ENCODE measurements at places on chromosomes 1 and 21.

DNA sequence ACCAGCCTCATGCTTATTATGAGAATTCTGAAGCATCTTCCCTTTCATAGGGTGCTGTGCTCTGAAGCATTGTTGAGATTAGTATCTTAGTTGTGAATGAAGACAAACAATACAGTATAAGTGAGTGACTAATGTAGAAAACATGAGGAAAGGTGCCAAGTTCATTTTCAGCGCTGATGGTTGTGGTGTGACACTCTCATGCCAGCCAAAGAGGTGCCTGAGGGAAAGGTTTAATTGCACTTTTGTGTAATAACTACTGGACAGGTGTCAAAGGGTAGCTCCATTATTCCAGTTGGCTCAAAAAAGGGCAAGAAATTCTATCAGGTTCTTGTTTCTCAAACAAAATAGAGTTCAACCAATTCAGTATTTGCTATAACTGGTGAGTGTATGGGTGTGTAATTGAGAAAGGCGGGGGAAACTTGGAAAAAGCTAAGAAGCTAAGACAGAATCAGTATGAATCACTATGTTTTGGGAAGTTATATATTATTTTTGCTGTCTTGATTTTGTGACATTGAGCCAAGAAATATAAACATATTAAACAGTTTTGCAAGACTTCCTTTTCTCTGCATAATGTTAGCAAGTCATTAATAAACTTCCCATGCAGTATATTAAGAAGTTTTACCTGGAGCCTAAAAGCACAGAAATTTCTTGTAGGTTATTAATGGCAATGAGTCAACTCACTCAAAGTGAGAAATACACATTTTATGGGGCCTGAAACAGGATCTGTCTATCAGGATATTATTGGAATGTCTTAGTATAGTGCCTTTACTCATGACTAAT, 31.8 kb downstream of the KCNK2 start:
- no peak for DNase-seq

- DNase-seq = no peak
Measured at GRCh38 chr1:74468982-74469603, 43.3 kb downstream of the LRRC53 start.

- no peak for DNase-seq
Measured at GRCh38 chr1:223820971-223821370, 24.8 kb downstream of the TP53BP2 start.

DNA sequence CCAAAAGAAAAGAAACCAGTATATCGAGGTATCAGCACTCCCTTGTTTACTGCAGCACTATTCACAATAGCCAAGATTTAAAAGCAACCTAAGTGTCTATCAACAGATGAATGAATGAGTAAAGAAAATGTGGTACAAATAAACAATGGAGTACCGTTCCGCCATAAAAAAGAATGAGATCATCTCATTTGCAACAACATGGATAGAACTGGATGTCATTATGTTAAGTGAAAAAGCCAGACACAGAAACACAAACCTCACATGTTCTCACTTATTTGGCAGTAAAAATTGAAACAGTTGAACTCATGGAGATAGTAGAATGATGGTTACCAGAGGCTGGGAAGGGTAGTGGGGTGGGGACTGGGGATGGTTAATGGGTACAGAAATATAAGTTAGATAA, 4.3 kb upstream of the GNG5 start:
- no peak for DNase-seq

- DNase-seq = no peak
Measured at GRCh38 chr1:107804134-107804533, 160.8 kb downstream of the VAV3 start.

GRCh38 chr1:117364240-117364639, 3.0 kb upstream of the MAN1A2 start:
- no peak for DNase-seq

DNA sequence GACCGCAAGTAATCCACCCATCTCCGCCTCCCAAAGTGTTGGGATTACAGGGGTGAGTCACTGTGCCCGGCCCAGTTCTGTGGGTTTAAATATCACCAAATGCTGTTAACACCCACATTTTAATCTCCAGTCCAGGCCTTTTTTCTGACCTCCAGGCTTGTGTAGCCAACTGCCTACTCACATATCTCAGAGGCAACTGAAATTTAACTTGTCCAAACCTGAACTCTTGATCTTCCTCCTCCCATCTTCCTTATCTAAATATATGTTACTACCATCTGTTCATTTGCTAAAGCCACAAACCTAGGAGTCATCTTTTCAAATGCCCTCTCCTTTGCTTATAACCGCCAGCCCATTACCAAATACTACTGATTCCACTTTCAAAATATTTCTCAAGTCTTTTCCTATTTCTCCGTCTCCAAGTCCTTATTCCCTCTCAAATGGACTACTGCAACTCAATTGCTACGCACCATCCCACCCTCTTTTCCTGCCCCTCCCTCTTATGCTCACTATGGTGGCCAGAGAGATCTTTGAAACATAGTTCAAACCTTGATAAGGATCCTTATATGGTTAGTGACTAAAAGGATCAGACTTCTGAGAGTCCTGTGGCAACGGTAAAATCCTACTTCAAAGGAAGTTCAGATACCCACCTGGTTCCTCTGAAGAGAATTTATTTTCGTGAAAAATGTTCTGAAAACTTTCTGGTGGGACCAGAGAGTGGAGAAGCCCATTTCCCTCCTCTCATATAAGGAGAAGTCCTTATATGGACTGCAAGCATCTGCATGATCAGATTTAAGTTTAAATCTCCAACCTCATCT, 78.5 kb upstream of the CDC42BPA start:
- no peak for DNase-seq

DNA sequence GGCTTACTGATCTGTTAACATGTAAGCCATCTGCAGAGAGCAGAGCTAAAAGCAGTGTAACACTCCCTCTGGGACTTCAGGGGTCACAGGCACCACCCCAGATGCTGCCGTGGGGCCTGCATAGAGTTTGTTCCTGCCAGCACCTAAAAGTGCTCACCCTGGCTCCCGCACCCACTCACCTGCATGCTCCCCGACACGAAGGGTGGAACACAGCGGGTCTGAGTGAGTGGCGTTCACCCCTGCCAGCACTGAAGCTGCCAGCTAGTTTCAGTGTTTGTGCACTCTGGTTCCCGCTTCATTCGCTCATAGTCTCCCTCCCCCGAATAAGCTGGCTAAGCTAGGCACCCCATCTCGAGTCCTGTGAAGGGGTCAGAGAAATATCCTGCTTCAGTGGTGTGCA, 1681.0 kb downstream of the NCAM2 start:
- no peak for DNase-seq

- no peak for DNase-seq
Measured at GRCh38 chr1:242870966-242871365, 346.5 kb upstream of the PLD5 start.

GRCh38 chr1:29964718-29965533, 728.6 kb downstream of the PTPRU start:
- DNase-seq = no peak
